ENCODE measurements at places on chromosomes 7 and 10. TPM values are rescaled to one million over a fixed set of nuclear protein-coding genes. Genes with fewer than 3 reads are reported as not detected.

DNAJC30 gene
- total RNA-seq = 10.2 TPM

DNA sequence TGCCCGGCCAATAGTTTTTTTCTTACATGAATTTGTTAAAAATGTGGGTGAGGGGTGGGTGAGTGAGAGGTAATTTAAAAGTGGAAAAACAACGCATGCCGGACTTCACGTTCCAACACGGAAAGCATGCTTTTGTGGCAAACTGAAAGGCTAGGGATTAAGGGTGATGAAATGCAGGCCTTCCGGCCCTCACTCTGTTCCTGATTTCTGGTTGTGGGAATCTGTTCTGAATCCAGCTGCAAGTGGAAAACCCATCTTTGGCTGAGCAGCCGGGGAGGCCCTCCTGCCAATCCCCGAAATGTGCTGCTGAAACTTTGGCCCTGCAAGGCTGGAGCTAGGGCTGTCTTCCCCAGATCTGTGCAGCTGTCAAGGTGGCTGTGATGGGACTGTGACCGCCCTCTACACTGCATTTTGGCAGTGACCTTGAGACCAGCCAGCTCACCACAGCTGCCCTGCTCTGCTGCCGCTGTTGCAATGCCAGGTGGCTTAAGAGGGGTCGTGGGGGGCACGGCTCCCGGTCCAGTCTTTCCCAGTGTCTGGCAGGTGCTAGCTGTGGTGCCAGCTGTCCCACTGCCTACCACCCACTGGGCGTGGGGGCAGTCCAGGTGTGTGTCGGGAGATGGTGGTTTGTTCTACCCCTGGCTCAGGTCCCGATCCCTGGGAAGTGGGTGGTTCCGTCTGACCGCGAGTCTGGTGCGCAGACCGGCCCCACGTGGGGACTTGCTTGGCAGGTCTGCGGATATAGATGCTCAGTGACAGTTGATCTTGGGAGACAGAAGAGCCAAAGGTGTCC lies 39.0 kb downstream of the TET1 start:
- H3K36me3 ChIP-seq = peaks cover 1% of the 10 kb centered on the region
- H3K4me3 ChIP-seq = peak overlapping the region; percentile 86
- H3K4me1 ChIP-seq = peaks cover 56% of the 10 kb centered on the region
- no peak for DNase-seq

PRKAR1B gene
- total RNA-seq = 7.9 TPM

CCDC71L gene
- total RNA-seq = 23.1 TPM

YWHAG gene
- 205 TPM for total RNA-seq

- no peak overlapping the region for H3K4me3 ChIP-seq
- peaks cover 2% of the 10 kb centered on the region for H3K36me3 ChIP-seq
- no peak for DNase-seq
- H3K4me1 ChIP-seq = peaks cover 9% of the 10 kb centered on the region
Observed at GRCh38 chr7:125136755-125137532, 207.3 kb upstream of the POT1 start.

FAM237B gene
- total RNA-seq = not detected

GOLGA7B gene
- total RNA-seq = 0.13 TPM

GRCh38 chr10:535051-535450 lies 154.4 kb downstream of the DIP2C start:
- H3K27ac ChIP-seq = no peak overlapping the region
- H3K4me3 ChIP-seq = no peak overlapping the region
- no peaks in the 10 kb centered on the region for H3K36me3 ChIP-seq
- DNase-seq = peak; percentile 81
- no peaks in the 10 kb centered on the region for H3K27me3 ChIP-seq
- H3K4me1 ChIP-seq = peaks cover 20% of the 10 kb centered on the region

ZNF467 gene
- 2.3 TPM for total RNA-seq

- H3K27me3 ChIP-seq = peaks cover 4% of the 10 kb centered on the region
- H3K36me3 ChIP-seq = no peaks in the 10 kb centered on the region
- H3K27ac ChIP-seq = no peak overlapping the region
- no peaks in the 10 kb centered on the region for H3K4me1 ChIP-seq
- DNase-seq = no peak
- H3K4me3 ChIP-seq = no peak overlapping the region
Observed at GRCh38 chr7:131131746-131132431, 195.8 kb upstream of the MKLN1 start.

NYAP1 gene
- 0.95 TPM for total RNA-seq

- H3K27ac ChIP-seq = no peak overlapping the region
- H3K4me1 ChIP-seq = peaks cover 35% of the 10 kb centered on the region
Observed at GRCh38 chr10:5465976-5466450, 33.4 kb downstream of the CALML5 start.

LIPN gene
- not detected for total RNA-seq

DNA sequence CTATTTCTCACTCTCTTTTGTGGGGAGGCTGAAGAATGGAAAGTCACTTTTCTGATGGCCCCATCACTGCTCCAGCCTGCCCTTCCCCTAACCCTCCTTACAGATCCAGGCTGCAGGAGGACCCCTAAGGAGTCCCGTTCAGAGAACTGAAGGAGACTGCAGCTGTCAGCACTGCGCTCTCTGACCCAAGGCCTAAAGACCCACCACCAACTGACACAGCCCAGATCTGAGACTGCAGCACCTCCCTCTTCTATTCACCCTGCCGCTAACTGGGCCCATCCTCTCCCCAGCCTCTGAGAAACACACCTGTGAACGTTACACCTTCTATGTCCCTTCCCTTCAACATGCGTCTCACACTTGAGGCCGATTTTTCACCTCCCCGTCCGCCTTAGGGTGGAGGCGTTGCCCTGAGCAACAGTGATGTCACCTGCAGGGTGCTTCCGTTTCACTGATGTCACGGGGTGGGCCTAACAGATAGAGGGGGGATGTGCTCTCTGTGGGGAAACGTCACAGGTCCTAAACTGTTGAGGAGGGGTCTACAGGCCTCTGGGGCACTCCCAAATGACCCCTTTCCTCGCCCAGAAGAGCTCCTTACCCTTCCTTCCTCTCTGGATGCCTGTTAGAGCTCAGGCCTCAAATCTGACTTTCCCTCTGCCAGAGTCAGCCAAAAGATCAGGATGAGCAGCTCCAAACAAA lies 5.1 kb downstream of the ITPRIP start:
- no peaks in the 10 kb centered on the region for H3K27me3 ChIP-seq
- no peak overlapping the region for H3K27ac ChIP-seq

DNA sequence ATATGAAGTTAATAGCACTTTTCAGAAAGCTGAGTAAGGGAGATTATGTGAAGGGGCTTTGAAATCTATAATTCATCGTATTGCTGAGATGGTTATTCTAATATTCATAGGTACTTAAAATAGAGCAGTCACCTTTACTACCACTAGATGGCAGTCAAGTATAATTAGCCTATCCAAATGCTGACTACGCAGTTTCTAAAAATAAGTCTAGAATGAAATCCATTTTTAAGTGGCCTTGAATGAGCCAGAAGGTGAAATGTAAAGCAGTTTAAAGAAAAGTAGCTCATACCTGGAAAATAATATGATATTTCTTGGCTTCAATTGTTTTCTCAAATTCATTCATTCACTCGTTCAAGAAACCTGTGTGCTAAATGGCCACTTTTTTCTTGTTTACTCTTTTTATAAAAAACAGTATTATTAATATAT lies 1277.1 kb downstream of the GATA3 start:
- no peak for DNase-seq
- H3K4me1 ChIP-seq = no peaks in the 10 kb centered on the region
- H3K27me3 ChIP-seq = peaks cover 20% of the 10 kb centered on the region
- H3K36me3 ChIP-seq = no peaks in the 10 kb centered on the region

DNA sequence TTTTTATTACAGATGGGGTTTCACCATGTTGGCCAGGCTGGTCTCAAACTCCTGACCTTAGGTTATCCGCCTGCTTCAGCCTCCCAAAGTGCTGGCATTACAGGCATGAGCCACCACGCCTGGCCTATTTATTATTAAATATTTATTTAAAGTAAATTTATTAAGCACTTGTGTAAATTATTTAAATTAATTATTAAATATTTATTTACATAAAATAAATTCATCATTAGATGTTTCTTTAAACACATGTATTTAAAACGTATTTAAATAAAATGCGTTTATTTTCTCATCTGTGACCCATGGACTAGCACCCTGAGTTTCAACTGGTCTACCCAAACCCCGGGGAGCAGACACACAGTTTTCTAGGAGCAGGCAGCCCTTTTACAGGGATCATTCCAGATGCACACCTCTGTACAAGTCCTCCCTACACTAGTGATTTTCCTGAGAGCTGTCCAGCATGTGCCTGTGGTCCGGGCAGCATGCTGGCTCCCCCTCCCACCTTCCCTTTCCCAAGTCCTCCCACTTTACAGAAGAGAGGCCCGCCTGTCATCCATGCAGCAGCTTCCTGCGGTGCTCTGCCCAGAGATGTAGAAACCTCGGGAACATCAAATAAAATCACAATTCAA lies 89.2 kb upstream of the ATP6V0A4 start:
- no peaks in the 10 kb centered on the region for H3K27me3 ChIP-seq
- peaks cover 35% of the 10 kb centered on the region for H3K4me1 ChIP-seq
- H3K27ac ChIP-seq = no peak overlapping the region
- H3K36me3 ChIP-seq = no peaks in the 10 kb centered on the region
- H3K4me3 ChIP-seq = no peak overlapping the region

- no peaks in the 10 kb centered on the region for H3K36me3 ChIP-seq
- H3K27ac ChIP-seq = no peak overlapping the region
- no peak for DNase-seq
- peaks cover 2% of the 10 kb centered on the region for H3K27me3 ChIP-seq
- peaks cover 11% of the 10 kb centered on the region for H3K4me1 ChIP-seq
Observed at GRCh38 chr10:125337510-125337909, 177.1 kb upstream of the CTBP2 start.

FEZF1 gene
- total RNA-seq = not detected

DNA sequence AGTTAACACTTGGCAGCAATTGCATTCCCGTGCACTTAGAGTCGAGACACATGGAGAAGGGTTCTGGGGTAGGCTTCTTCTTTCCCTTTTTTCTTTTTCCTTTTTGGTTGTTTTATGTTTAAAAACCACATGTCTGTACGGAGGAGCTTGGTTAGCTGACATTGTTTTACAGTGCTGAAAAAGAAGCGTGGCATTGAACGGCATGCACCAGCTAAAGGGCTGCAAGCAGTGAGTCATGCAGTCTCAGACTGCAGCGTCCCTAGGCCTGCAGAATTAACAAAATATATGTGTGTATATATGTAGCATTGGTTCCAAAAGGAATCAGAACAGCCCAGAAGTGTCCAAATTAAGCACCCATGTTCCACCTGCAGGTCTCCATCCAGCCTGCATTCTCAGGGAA lies 211.0 kb downstream of the TCF7L2 start:
- H3K27ac ChIP-seq = peak overlapping the region; percentile 18
- peaks cover 23% of the 10 kb centered on the region for H3K4me1 ChIP-seq
- no peaks in the 10 kb centered on the region for H3K27me3 ChIP-seq
- DNase-seq = no peak

DNA sequence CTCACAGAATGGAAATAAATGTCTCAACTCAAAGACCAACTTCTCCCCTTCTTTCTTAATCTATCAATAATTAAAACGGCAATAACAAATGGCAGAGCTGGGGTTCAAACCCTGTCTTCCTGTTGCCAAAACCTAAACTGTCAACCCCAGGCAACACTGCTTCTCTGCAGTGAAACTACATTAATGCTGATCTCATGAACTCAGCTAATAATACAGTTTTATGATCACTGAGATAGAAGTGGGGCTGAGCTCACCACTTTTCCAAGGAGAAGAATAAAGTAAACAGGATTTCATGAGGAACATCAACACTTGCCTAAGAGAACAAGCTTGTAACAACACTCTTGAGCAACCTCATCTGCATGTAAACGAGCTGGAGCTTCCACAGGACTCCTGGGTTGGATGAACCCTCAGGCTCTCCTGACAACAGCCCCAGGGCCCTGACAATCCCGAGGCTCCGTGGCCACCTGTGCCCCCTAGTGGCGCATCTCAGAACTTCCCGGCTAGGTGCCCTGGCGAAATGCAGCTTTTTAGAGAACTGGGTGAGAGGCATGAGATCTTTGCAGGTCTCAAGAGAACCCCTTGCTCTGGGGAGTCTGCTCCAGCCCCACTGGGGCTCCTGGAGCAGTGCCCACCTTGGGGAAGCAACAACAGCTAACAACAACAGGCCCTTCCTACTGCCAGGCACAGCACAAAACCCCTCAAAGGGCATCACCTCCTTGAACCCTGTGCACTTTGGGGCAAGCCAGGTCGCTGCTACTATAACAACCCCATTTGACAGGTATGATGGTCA lies 169.3 kb downstream of the SH3PXD2A start:
- H3K27me3 ChIP-seq = no peaks in the 10 kb centered on the region

GRCh38 chr7:14717816-14718215 lies 184.7 kb downstream of the DGKB start:
- no peaks in the 10 kb centered on the region for H3K27me3 ChIP-seq
- H3K36me3 ChIP-seq = no peaks in the 10 kb centered on the region
- H3K4me3 ChIP-seq = no peak overlapping the region
- peaks cover 6% of the 10 kb centered on the region for H3K4me1 ChIP-seq

- no peak overlapping the region for H3K4me3 ChIP-seq
- H3K4me1 ChIP-seq = peaks cover 9% of the 10 kb centered on the region
- no peak overlapping the region for H3K27ac ChIP-seq
- DNase-seq = no peak
- H3K27me3 ChIP-seq = no peaks in the 10 kb centered on the region
- H3K36me3 ChIP-seq = no peaks in the 10 kb centered on the region
Observed at GRCh38 chr7:68730194-68730593, 868.1 kb upstream of the AUTS2 start.

GRCh38 chr7:27515933-27516332 lies 146.8 kb downstream of the HIBADH start:
- no peaks in the 10 kb centered on the region for H3K4me1 ChIP-seq
- no peaks in the 10 kb centered on the region for H3K27me3 ChIP-seq

SKIDA1 gene
- total RNA-seq = 2.0 TPM

DNA sequence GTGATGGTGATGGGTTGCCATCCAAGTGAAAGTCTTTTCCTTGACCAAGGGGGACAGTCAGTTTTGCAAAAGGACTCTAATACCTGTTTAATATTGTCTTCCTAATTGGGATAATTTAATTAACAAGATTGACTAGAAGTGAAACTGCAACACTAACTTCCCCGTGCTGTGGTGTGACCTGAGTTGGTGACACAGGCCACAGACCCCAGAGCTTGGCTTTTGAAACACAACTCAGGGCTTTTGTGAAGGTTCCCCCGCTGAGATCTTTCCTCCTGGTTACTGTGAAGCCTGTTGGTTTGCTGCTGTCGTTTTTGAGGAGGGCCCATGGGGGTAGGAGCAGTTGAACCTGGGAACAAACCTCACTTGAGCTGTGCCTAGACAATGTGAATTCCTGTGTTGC lies 6.9 kb downstream of the PPIF start:
- no peak for DNase-seq
- H3K27ac ChIP-seq = no peak overlapping the region
- no peaks in the 10 kb centered on the region for H3K27me3 ChIP-seq

- peaks cover 2% of the 10 kb centered on the region for H3K27me3 ChIP-seq
- H3K4me3 ChIP-seq = no peak overlapping the region
- no peak for DNase-seq
- no peaks in the 10 kb centered on the region for H3K4me1 ChIP-seq
Observed at GRCh38 chr7:36827726-36828703, 103.7 kb upstream of the AOAH start.
